ENCODE measurements at places on chromosomes 5 and 9.
A peak's percentile ranks its signal among the peaks of the same experiment; 100 is the strongest.

DNA sequence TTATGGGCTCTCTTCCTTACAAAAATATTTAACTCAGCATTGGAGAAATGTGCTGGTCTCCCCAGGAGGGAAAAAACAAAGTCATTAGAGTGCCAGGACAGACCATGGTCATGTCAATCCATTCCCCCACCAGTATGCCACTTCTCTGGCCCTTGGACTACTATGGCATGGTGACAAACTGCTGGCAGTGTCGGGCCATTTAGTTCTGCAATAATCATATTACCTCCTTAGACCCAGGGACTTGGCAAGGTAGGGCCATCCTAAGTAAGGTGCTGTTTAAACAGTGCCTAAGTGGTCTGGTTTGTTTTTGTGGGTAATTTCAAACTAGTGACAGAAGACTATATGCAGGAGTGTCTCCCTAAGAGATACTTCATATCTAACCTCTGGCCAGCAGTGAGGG lies 177.8 kb upstream of the STK32A start:
- no peak for DNase-seq

- DNase-seq = no peak
Observed at GRCh38 chr5:18653216-18653752, 1019.0 kb downstream of the TAF11L14 start.

DNA sequence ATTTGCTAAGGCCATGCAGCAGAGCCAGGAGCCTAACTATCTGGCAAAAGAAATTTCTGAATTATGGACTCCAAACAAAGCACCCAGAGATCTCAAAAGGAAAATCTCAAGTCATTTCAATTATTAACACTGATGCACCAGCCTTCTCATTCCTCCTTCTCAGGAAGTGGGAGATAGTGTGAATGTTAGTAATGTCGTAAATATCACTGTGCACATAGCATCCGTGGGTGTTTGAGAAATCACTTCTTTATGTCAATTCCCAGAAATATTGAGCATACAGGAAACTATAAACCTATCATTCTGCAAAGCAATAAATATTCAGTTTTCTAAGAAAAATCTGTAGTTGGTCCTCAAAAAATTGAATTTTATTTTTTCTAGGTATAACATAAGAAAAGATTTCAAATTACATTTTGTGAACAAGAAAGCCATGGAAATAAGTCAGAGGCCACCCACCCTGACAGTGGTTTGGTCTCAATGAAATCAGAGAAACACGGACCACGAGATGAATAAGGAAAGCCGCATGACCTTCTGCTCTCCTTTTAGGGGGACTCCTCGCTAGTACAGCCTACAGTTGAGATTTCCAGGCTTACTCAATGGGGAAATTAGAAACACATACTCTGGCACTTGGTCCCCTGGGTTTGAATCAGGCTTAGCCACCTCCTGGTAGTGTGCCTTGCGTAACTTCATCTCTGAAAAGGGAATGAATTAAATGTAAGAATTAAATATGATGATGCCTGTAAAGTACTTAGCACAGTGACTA lies 120.6 kb downstream of the DIRAS2 start:
- DNase-seq = no peak

GRCh38 chr5:43523662-43524072 lies 8.7 kb upstream of the C5orf34 start:
- DNase-seq = no peak

- DNase-seq = no peak
Observed at GRCh38 chr5:53984971-53985370, 325.4 kb downstream of the ARL15 start.

GRCh38 chr5:159106569-159107282 lies 7.0 kb upstream of the EBF1 start:
- DNase-seq = peak; percentile 81

DNA sequence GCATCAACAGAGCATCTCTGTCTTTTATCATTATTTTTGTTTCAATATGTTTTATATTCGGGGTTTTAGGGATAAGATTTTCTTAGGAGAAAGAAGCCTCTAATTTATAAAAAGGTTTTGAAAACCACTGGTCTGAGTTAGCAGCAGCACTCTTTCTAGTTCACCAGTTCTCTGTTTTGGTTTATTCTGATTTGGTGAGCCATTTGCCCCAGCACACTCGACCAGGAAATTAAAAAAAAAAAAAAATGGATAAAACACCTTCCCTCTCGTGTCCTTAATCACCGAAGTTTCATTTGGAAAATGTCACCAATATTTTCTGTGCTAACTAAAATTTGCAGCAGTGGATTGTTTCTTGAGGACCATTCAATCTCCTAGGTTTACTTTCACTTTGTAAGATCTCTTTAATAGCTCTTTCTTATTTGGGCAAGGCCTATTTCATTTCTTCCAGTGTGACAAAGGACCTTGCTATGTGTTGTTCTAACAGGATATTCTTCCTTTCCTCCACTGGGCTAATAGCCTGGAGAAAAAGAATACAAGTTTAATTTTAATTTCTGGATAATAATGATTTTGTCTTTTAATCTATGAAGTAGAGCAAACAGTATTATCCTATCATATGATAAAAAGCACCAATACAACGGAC lies 57.8 kb upstream of the ANXA1 start:
- DNase-seq = no peak

DNA sequence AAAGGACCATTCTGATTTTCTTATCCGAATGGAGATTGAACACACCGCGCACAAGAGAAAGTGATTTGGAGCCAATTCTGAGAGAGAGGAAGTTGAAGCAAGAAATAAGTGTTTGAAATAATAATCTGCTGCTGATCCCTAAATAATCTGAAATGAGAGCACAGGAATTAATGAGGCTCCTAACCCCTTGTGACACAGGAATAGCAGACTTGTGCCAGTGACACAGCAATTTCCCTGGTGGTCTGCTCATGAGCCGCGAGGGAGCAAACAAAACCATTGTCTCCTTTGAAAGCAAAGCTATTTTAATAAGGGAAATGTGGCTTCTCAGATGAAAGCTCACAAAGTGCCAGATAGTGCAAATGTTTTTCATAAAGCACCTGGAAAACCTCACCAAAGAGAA lies 936.1 kb upstream of the WWC1 start:
- DNase-seq = no peak

All from CD4-positive, alpha-beta T cell (primary cell).